IPS DF 19.7 (cell line): ENCODE measurements at places on chromosomes 11 and 22.

GRCh38 chr22:45503050-45503815 is 550 bp downstream of the FBLN1 start:
- no peak for DNase-seq

DNA sequence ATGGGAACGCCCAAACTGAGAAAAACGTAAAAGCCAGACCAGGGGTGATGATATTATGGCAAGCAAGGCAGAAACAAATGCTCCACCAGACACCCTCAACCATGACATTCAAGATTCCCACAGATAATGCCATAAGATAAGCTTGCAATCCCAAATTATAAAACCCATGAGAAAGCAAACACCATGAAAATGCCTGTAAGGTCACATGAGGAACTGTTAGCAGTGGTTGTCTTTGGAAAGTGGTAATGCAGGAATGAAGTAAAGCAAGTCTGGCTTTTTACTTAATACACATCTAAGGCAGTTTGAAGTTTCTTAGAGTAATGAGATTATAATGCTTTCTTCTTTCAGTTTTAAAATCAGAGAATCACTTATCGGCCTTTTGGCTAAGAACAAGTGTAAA is 111.0 kb downstream of the MN1 start:
- DNase-seq: no peak

- DNase-seq: no peak
These were observed at the start of gene LRRC56 for GRCh38 chr11:536841-537621. Gene LRRC56, plus strand, starts transcription at chr11:537527. Its CDS starts 3,158 bp downstream, at chr11:540685.

DNA sequence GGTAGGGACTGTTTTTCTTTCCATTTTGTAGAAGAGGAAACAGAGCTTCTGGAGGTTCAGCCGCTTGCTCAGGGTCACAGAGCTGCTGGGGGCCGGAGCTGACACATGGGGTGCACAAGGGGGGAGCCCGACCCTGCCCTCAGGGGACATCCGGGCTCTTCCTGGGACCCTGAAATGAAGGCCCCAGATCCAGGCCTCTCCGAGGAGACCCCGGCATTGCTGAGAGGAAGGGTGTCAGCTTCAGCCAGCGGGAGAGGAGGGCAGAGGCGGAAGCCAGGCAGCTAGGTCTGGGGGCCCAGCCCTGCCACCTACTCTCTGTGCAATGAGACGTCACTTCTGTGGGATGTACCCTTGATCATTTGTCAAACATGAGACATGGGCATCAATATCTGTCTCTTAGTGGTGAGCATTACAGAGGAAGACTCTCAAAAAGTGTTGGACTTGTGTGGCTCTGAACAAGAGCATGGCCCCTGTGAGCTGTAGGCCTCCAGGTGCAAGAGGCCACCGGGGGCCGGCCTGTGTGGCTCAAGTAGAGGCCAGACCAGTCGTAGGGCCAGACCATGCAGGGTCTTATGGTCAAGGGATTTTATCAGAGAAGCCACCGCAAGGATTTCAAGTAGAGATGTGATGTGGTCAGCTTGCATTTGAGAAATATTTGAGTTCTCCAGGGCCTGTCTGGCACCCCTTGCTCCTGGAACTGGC is 10.3 kb downstream of the MPPED1 start:
- no peak for DNase-seq

DNA sequence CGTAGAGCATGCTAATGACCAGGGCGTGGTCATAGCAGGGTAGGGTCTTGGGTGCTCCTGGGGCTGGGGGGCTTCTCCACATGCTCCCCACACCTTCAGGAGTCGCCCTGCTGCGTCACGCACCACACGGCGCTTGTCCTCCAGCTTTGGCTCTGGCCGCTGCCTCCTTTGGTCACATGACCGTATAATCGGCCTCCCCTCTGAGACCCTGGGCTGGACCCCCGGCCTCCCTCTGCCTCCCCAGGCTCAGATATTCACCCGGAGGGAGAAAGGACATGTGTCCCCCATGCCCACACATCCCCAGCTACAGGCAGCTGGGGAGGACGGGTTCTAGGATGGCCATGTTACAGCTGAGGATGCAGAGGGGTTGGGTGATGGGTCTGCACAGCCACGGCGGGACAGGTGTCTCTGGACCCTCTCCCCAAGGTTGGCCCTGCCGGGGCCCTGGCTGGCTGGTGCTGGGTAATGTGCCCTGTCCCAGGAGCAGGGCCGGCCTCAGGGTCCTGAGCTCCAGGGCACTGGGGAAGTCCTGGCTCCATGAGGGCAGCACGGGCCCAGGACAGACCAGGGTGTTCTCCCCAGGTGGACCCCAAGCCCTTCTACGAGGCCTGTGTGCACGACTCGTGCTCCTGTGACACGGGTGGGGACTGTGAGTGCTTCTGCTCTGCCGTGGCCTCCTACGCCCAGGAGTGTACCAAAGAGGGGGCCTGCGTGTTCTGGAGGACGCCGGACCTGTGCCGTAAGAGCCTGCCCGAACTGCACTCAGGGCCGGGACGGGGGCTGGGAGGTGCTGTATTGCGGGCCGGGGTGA is 14.5 kb downstream of the MUC2 start:
- DNase-seq: no peak
